Occipital lobe (tissue), 3 donors: ENCODE measurements at places on chromosomes 12 and 14. TPM values are rescaled to one million over a fixed set of nuclear protein-coding genes. Genes with fewer than 3 reads are reported as not detected.

DNA sequence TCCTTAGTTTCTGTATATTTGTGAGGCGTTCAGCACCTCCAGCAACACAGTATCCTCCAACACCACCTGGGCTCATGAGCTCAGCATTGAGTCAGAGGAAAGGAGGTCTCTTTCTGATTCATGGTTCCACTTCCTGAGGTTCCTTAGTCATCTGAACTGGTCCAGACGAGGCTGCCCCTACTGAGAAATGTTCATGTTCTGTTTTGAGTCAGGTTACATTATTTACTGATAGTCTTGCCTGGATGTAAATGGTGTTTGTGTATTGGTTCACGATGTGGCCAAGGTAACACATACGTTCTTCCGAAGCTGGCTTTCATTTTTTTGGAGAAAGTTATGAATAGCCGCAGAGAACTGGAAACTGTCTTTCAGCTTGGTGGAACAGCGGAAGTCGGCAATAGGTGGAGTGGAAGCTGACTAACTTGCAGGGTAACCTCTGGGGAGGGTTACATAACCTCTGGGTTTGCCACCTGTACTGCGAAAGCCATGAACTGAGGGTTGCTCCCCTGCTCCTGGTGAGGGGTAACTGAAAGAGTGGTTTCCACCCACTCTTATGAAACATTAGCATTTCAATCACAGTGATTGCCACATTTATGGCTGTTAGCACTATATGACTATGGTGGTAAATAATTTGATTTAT is 42.2 kb upstream of the MANSC4 start:
- no peak for DNase-seq

Gene TRIM9
- total RNA-seq: 40.2 TPM

Gene CLEC7A
- 4.5 TPM for total RNA-seq

Gene METTL1
- total RNA-seq: 0.94 TPM

Gene E2F7
- total RNA-seq: 1.4 TPM

Gene STYK1
- total RNA-seq: 6.7 TPM

GRCh38 chr12:89951050-89951693 is 242.5 kb upstream of the ATP2B1 start:
- no peak for DNase-seq

- DNase-seq: no peak
Observed at GRCh38 chr14:104973135-104973384, 5.1 kb downstream of the AHNAK2 start.

Gene FAM161B
- 19.3 TPM for total RNA-seq

DNA sequence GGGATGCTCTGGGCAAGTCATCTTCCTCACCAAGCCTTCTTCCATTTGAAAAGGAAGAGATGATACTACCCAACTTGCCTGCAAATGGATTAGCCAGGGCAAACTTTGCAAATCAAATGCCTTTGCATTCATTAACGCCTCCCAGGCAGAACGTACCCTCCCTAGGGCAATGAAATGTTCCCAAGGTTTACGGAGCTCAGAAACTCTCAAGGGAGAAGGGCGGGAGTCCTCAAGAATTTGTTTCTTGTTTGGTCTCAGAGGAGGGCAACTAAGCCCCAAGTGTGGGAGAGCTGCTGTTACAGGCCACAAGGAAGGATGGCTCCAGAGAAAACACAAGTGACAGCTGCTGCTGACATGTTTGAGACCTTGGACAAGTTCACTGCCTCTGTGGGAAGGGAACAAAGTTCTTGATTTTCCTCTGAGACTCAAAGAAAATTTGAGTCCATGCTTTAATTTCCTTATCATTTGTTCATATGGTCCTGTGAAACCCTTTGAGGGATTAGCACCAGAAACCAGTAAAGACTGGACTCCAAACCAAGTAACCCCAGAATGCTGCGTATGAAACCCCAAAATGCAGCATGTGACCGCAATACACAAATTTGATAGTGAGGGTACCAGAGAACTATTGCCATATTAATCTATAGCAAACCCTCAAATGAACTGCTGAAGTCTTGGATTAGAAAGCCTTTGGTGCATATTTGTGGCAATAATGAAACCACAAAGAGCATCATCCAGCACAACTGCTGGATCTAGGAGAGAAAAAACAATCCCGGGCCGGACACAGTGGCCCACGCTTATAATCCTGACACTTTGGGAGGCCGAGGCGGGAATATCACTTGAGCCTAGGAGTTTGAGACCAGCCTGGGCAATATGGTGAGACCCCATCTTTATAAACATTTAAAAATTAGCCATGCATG is 22.9 kb downstream of the SPTB start:
- no peak for DNase-seq

Gene OR10P1
- total RNA-seq: not detected

GRCh38 chr14:94542111-94542810 is 19.0 kb upstream of the SERPINA4 start:
- no peak for DNase-seq

DNA sequence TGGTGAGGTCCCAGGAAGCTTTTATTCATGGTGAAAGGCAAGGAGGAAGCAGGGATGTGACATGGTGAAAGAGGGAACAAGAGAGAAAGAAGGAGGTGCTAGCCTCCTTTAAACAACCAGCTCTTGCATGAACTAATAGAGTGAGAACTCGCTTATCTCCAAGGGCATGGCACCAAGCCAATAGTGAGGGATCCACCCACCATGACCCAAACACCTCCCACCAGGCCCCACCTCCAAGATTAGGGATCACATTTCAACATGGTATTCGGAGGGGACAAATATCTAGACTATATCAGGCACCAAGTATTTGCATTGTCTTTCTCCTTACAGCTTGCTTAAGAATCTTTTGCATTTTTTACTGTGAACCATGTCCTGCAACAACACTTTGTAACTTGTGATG is 91.9 kb upstream of the DHRS4 start:
- DNase-seq: no peak

DNA sequence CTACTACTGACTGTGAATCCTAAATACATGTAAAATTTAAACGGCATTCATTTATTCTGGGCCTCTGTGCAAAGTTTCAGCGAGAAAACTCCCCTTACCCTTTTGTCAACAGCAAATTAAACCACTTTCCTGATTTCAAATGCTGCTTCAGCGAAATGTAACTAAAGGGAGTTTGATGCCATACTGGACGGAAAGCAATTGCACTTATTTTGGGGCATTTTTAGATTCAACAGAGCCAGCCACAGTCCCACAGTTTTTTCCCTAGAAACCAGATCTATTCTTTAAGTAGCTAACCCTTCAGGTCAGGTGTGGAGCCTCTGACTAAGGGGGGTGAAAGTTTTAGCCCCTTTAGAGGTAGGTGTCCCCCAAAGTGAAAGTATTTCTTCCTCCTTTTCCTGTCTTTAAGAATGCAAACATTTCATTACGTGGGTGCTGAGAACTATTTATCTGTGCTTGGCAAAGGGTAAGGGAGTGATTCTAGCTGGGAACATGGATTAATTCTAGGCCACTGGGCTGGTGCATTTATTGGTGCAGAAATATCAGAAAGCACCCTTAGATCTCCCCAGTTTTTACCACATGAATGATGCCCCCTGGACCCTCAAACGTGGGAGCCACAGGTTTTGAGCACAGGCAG is 72.7 kb downstream of the SPTB start:
- DNase-seq: no peak

GRCh38 chr12:84805474-84805858 is 107.1 kb downstream of the SLC6A15 start:
- no peak for DNase-seq

DNA sequence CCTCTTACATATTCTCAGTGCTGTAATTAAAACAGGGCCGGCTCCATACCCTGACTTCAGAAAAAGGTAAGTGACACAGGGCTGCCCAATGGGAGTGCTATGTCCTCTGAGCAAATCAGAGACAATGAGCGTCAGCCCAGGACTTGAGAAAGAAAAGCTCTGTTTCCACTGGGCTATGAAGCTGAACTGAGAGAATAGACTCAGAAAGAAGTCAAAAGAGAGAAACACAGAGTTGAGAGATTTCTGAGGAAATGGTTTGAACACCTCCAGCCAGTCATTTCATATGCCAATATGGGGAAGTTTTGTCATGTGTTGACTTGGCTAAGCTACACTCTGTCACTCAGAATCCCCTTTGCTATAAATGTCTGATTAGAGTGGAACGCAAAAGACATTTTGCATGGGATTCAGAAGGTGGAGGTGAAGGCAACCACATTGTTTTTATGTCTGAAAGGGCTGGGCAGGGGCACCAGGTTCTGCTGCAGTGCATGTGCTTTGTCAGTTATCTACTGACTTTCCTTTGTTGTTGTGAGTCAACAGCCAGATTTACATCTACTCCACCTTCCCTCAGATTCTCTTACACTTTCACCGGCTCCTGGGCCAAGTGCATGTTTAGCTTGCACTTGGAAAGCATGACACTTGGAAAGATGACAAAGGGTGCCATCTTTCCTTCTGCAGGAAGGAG is 313.3 kb downstream of the DUSP6 start:
- no peak for DNase-seq

DNA sequence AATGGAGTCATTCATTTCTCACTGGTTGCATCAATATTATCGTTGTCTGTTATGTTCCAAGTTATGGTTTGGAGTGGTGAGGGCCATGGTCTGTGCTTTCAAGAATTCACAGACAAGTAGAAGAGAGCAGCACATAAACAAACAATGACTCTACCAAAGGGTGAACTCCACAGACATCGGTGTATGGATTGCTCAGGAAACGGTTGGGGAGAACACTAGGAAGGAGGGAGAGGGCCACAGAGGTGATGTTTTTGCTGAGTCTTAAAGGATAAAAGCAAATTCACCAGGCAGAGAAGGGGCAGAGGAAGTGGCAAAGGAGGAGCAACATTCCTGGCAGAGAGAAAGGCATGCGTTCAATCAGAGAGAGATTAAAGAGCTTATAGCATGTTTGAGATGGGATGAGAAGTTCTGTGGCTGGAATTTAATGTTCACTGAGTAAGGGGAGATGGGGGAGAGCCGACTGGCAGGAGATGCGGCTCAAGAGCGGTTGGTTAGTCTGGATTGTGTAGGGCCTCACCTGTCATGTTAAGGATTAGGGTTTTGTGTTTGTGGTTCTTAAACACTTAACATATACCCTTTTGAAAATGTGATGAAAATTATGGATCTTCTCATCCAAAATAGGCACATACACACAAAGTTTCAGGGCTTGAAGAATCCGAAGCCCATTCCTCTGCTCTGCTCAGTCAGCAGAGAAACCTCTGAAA is 42.3 kb upstream of the FRMD6 start:
- DNase-seq: no peak

DNA sequence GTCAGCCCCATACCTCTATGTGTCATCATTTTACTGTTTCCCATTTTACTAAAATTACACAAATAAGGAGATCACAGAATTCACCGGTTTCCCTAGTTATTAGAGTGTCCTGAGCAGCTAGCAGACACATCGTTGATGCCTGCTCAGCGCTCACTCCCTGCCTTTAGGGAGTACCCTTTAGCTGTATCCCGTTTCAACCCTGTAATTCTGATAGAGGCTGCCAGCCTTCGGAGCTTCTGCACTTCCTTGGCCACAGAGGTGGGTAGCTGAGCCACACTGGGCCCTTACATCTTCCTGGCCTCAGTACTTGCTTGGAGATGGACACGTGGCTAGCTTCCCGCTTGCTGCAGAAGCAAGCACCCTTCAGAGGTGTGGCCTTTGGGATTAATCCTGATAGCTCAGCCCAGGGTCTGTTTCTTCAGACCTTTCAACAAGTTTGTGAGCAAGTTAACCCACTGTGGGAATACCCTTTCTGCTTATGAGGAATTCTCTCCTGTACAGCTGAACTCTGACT is 14.3 kb upstream of the FBXW8 start:
- DNase-seq: no peak

DNA sequence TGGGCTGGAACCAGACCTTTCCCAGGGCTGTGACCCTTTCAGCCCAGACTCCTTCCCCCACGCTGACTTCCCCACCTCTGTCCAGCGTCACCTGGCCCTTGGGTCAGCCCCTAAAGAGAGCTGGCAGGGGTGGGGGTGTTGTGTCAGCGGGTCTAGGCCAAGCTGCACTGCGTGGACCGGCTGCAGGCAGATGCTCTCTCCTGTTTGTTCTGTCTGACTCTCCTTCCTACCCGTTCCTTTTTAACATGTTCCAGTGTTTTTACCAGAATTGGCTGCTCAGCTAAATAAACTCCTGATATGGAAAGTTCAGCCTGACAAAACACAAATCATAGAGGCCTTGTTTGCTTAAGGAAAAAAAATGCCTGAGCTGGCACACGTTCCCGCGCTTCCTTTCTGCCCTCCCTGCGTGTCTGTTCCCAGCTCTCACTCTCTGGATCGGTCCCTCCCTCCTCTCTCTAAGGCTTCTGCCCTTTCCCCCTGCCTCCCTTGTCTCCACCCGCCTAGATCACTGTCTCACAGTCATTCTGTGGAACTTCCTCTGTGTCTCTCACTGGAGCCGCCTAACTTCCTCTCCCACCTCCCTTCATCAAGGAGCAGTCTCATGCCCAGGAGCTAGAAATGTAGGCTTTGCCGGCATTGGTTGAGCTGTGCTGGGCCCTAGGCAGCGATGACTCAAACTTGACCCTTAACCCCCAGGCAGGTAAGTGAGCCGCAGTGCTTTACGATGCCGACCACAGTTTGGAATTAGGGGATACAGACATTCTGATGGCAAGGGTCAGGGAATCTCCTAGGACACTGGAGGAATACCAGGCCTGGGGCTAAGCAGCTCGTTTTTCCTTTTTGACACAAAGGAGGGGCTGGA is 15.5 kb upstream of the MLXIP start:
- DNase-seq: no peak

- peak; percentile 36 for DNase-seq
Observed at GRCh38 chr14:23365732-23366425, 907 bp upstream of the EFS start.

Gene RPS6KA5
- 11.2 TPM for total RNA-seq

Gene IL23A
- total RNA-seq: not detected

DNA sequence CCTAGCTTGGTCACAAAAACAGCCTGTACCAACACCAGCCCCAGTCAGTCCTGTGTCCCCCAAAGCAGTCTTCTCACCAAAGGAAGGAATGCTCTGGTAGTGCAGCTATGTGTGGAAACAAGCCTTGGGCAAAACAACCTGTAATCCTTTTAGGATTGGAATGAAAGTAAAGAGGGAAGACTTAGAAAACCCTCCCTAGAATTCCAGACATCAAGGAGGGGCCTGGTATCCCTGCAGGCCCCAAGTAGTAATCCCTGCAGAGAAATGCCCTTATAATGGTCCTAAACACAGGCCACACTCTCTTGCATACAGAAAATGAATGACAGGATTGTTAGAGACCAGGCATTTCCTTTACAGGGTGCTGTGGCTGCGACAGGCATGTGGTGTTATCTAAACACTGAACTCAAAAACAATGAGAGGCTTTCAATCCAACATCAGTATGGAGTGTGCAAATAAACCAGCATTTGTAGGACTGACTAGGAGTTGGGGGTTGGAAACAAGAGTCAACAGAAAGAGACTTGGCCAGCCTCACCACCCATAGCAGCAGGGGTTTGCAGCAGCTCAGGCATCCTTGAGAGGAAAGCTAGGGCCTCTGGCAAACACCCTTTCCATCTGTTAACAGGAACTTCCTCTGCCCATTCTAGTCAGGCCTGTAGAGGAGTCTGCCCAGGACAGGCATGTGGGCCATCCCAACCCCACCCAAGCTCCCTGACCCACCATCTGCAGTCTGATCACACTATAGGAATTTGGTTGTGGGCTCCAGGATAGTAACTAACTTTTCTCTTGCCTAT is 59.1 kb downstream of the DCAF5 start:
- peak; percentile 13 for DNase-seq

- no peak for DNase-seq
Observed at GRCh38 chr12:49642370-49642802, 19.0 kb downstream of the PRPF40B start.

Gene EEA1
- 16.7 TPM for total RNA-seq

GRCh38 chr12:101828463-101829196 is 2.1 kb downstream of the GNPTAB start:
- DNase-seq: no peak

- DNase-seq: no peak
Observed at GRCh38 chr12:82800185-82800584, 113.5 kb downstream of the TMTC2 start.

- DNase-seq: no peak
Observed at GRCh38 chr14:95695913-95696312, 9.7 kb downstream of the TCL1B start.
